ENCODE measurements at places on chromosomes 13 and 19.

GRCh38 chr13:106152047-106152446 is 383.4 kb downstream of the EFNB2 start:
- no peak for DNase-seq

- no peak for DNase-seq
These were observed 15.3 kb upstream of the GJB6 start for GRCh38 chr13:20247403-20247802.

GRCh38 chr19:56900573-56901097 is 60.1 kb upstream of the PEG3 start:
- DNase-seq, result no peak

- DNase-seq, result no peak
These were observed 142.1 kb downstream of the GPC6 start for GRCh38 chr13:93368718-93369117.

DNA sequence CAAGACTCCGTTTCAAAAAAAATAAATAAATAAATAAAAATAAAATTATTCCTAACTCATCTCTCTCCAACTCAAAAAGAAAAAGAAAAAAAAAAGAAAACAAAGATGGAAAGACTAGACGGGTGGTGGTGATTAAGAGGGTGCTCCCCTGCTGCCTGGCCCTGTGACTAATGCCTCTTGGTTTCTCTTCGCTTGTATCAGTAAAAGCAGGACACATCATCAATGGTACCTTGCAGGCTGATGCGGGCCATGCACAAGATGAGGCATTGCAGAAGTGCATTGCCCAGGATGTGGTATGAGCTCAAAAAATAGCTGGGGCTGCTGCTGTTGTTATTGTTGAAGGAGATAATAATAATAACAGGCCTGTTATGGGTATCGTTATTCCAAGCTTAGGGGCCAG is 14.6 kb downstream of the ACER1 start:
- DNase-seq, result no peak

Measured in CD8-positive, alpha-beta T cell (primary cell).